Activated CD4-positive, alpha-beta T cell treated with anti-CD3 and anti-CD28 coated beads, Interleukin-2, Interleukin-4, amounts not matched to agents 100 ng/mL and 50 ng/mL, durations not matched to agents 16 hours and 8 hours (primary cell): ENCODE measurements at places on chromosomes 3 and 15.

GRCh38 chr3:9704347-9705322 is 1.0 kb downstream of the CPNE9 start:
- no peak for DNase-seq

DNA sequence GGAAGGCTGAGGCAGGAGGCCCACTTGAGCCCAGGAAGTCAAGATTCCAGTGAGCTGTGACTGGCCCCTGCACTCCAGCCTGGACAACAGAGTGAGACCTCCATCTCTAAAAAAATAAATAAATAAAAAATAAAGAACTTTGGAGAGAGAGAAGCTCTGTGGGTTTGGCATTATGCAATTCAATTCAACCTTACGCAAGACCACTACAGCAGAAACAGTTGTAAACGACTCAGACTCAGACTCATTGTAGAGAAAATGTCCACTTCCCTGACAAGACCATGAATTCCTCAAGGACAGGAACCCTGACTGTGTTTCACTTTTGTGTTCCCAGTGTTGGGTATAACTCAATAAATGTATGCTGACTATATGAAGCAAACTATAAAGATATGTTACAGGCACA is 90.3 kb upstream of the C3orf80 start:
- no peak for DNase-seq

- peak; percentile 11 for DNase-seq
Observed at GRCh38 chr3:146160321-146160963, 542 bp downstream of the PLOD2 start.

DNA sequence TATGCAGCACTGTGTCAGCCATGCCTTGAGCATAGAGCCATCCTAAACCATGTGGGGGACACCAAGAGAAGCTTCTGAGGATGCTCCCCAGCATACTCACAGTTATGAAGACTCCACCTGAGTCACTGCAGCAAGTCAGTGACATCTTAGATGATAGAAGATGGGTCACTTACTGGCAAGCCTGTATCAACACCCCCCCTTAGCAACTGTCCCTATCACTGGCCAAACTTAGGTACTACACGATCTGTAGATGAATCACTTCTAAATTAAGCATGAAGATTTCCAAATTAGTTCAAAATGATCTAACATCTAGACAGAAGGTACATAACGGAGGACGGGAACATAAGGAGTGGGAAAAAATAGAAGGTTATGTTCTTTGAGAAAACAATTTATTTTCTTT is 13.2 kb upstream of the LMCD1 start:
- no peak for DNase-seq

GRCh38 chr3:27503526-27503925 is 19.3 kb upstream of the SLC4A7 start:
- no peak for DNase-seq

GRCh38 chr3:49759226-49759625 is 27.1 kb downstream of the IP6K1 start:
- no peak for DNase-seq

DNA sequence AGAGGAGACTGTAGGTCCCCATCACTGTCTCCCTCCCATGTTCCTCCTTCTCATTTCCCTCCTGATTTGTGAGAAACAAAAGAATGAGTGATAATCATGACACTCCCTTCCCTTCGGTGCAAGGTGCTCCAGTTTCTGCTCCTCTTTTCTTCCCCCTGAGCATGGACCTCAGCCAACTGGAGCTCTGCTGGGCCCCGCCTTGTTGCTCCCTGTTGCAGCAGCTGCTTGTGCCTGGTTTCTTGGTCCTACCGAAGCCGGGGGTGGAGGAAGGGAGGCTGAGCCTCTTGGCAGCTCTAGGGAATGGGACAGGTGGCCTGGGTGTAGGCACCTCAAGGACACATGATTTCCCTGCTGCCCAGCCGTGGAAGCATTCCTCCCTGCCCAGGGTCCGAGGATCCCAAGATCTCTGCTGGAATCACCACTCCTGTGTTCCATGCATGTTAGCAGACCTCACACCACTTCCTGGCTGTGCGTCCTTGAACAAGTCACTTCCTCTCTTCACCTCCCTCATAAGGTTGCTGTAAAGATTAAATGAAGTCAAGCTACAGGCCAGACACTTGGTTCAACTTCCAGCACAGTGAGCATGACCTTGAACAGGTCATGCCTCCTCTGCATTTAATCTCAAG is 131.6 kb upstream of the ABHD17C start:
- no peak for DNase-seq

DNA sequence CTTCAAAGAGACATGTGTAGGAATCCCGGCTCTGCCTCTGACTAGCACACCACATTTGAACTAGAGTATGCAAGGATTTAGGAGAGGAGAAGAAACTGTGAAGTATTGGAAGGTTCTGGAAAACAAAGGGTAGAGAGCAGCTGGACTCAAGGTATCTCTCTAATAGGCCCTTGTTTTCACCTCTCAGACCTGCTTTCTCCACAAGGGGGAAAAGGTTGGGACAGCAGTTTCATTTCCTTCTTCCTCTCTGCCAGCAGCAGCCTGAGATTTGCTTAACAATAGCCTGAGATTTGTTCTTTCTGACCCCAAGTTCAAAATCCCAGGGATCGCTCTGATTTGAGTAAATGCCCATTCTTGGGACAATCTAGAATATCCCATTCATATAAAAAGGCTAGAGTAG is 430.6 kb upstream of the MCTP2 start:
- DNase-seq, result no peak

- DNase-seq, result no peak
Observed at GRCh38 chr3:139308560-139308959, 35.3 kb upstream of the MRPS22 start.

- no peak for DNase-seq
Observed at GRCh38 chr3:111069974-111070771, 1.4 kb upstream of the NECTIN3 start.

- DNase-seq, result no peak
Observed at GRCh38 chr3:42192334-42193200, 73.4 kb downstream of the CCK start.

- DNase-seq, result no peak
Observed at GRCh38 chr3:80233576-80233975, 465.8 kb upstream of the ROBO1 start.

DNA sequence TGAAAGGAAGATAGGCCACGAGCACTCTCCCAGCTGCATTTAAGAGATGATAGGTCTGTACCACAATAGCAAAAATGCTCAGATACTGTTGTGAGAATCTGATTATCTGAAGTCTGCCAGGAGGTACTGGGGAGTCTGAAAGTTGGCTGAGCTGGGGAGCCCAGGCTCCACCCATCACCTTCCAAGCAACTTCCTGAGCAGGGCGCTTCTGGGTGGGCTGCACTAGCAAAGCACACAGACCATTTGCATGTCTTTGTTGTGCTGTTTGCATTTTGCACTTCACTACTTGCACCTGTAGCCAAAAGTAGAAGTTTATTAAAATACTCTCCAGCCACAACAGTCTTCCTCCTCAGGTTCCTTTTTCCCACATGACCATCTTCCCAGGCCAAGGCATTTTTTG is 133.2 kb downstream of the ALDH1A2 start:
- no peak for DNase-seq

- peak; percentile 21 for DNase-seq
Observed at GRCh38 chr3:100335434-100335833, 877 bp downstream of the NIT2 start.

DNA sequence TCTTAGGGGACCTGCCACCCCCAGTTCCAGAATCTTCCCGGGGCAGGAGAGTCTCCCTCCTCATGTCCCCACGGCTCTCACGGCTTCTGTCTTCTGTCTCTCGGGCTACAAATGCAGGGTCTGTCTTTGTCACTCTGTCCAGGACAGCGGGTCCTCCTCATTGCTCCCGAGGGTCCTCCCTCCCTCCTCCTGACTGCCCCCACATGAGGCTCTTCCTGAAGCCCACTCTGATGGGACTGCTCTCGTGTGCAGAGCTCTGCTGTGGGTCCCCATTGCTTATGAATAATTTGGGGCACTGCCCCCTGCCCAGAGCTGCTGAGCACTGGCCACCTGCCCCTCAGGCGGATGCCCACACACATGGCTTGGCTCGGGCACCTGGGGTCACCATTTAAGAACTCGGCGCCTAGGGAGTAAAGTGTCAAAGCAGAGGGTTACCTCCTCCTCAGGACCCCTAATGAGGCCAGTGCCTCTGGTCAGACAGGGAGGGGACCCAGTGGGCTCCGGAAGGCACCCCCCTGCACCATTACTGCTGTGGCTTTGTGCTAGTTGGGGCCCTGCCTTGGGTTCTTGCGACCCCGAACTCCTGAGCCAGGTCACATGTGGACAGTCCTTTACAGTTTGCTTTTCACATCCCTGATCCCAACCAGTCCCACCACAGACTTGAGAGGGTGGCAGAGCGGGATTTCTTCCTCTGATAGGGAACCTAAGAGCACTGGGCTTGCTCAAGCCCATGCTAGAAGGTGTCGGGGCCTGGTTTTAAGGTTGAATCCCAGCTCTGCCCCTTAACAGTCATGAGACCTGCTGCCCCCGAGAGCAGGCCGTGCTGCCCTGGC is 22.1 kb downstream of the HDAC11 start:
- no peak for DNase-seq

DNA sequence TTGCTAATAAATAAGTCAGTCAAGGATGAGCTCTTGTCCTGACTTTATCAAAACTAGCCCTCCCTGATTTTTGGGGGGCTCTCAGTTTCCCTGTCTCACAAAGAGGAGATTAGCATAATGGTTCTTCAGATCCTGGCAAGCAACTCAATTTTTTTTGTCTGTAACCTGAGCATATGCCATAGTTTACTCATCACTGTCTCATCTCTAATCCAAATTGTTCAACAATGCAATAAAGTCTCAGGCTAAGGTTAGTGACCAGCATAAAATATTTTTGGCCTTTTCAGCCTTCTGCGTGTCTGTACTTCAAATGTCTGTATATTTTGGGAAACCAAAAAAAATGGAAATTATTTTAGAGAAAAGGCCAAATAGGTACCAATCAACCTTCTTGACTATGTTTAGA is 465.6 kb upstream of the TPRG1 start:
- no peak for DNase-seq

GRCh38 chr15:40313531-40314398 is 6.0 kb upstream of the PLCB2 start:
- no peak for DNase-seq

- DNase-seq, result no peak
Observed at GRCh38 chr3:59249004-59249403, 199.2 kb upstream of the CFAP20DC start.

DNA sequence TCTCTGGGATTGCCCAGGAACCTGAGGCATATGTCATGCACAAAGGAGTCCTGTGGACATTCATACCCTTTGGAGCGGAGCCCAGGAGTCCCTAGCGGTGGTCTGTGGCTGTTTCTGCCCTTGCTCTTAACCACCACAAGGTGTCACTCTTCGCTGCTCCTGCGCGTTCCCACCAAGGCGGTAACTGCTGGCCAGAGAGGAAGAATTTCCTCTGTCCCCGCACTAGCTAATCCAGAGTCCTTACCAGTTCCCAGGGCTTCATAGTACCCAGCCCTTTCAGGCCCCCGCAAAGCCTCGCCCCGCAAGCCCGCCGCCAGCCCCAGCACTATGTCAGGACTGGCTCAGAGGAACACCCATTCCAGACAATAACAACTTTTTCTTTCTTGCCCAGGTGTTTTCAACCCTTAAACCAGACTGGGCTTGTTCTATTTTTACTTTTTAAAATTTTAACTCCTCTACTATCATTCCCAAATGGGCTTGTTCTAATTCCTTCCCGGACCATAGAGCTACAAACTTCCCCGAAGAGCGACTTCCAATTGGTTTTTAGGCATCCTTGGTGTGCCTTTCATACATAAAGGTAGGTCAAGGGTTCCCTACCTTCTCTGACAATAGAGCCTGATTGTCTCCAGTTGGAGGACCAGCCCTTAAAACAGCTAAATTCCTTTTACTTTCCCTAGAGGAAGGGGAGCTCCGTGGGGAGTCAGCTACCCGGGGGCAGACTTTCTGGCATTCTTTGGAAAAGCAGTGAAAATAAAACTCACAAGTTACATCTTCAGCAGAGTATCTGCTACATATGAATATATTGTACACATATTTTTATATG is 31.8 kb upstream of the ZNF774 start:
- peak; percentile 77 for DNase-seq

- no peak for DNase-seq
Observed at GRCh38 chr3:80338366-80338765, 570.6 kb upstream of the ROBO1 start.

DNA sequence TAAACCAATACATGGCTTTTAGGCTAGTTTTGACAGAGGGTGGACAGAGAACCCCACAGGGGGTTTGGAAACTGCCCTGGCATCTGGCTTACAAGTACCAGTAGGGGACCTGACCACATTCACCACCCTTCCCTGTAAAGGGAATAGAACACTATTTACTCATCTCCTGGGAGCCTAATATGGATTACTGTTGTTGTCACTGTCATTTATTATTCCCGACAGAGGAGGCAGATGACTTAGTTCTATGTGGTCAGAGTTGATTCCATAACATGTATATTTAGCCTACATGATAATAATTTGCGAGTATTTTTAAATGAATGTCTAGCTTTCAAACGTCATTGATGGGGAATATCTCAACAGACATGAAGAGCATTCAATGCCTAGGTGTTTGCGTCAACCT is 15.9 kb downstream of the ZBTB38 start:
- DNase-seq, result no peak

- no peak for DNase-seq
Observed at GRCh38 chr15:77530576-77530975, 102.1 kb downstream of the LINGO1 start.

DNA sequence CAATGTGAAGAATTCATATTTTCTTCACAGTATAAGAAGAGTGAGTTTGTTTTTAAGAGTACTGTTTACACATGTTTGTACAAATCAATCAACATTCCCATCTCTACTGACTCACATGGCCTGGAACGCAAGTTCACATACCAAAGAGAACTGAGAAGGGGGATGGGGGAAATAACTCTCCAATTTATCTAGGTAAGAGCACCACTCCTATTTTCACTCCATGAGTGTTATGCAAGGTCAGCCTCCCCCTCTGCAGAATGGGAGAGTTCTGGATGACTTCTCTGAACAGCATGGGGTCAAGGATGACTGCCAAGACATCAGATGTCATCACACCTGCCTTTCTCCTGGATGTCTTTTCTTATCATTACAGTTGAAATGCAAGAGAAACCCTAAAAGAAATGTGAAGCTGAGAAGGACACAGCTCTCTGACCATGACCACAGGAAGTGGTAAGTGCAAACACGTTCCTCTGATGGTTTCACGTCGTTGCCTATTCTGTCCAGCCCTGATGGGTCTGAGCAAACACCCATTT is 95.2 kb downstream of the SEMA6D start:
- peak; percentile 1 for DNase-seq

- DNase-seq, result no peak
Observed at GRCh38 chr3:155891321-155891720, 20.9 kb downstream of the GMPS start.
